ENCODE measurements at places on chromosomes 11 and 22.

DNA sequence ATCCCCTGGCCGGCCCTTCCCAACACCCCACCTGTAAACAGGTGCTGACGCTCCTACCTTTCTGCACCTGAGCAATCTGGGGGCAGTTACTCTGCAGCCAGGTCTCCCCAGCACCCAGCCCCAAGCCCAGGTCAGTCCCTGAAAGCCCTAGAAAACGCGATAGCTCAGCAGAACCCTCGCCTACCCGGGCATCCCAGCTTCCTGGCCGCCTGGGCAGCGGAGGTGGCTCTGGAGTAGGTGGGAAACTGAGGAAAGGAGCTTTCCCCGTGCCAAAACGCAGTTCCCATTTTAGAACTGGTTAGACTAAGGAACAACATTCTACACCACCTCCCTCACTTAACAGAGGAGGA lies 445 bp downstream of the SYTL2 start:
- DNase-seq, result no peak

DNA sequence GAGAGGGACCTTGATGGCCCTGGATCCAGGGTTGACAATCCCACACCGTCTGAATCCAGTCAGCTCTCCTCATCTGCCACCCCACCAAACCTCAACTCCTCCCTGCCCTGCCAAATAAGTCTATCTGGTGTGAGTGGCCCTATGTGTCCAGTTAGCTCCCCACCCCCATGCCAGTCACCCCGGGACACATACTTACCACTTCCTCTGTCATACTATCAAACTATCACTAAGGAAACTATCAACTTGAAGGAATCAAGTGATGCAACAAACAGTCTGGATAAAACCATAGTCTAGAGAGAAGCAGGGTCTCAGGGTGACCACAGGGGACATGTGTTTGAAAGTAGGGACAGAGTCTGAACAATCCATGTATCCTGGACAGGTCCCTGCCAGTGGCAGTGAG lies 13.2 kb upstream of the CSF2RB start:
- DNase-seq, result no peak

GRCh38 chr11:33211580-33211979 lies 45.6 kb upstream of the HIPK3 start:
- no peak for DNase-seq

DNA sequence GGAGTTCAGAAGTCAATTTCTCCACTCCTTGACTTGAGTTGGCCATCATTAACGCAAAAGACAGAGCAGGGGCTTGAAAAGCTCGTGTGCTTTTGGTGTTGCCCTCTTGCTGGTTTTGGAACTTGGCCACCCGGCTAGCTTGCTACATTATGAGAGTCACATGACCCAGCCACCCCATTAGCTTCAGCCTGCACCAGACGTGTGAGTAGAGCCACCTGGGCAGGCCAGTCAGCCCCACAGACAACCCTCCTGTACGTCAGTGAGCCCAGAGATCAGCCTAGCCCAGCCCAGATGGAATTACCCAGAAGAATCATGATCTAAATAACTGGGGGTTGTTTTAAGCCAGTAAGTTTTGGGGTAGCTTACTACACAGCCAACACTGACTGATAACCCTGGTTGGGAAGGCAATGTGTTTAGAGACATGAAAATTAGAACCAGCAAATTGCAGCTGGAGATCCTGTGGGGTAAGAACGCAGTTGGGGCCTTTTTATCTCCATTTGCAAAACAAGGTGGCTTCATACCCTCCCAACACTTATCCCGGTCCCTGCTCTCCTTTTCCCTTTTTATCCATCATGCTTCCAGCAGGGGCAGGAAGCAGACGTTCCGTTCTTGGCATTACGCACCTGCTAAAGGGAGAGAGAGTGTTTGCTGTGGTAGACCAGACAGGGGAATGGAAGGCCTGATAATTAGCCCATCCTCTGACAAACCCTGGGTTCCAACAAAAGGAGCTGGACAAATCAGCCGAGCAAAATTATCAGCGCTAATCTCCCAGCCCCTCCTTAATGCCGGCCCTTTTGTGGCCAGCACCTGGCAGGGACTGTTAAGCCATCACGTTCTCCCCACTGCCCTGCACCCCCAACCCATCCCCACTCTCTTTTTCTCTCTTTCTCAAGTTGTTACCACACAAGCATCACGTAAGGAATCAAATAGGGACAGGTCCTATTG lies 548.7 kb upstream of the CADM1 start:
- peak; percentile 84 for DNase-seq

- DNase-seq, result peak; percentile 52
Measured at GRCh38 chr11:60887556-60887955, 18.8 kb downstream of the PRPF19 start.

GRCh38 chr11:69657911-69658625 lies 17.1 kb downstream of the LTO1 start:
- no peak for DNase-seq

- no peak for DNase-seq
Measured at GRCh38 chr11:127340438-127340837, 339.9 kb upstream of the KIRREL3 start.

- no peak for DNase-seq
Measured at GRCh38 chr11:122874991-122875390, 7.6 kb upstream of the JHY start.

GRCh38 chr11:22479971-22480720 lies 142.0 kb downstream of the SLC17A6 start:
- DNase-seq, result no peak

DNA sequence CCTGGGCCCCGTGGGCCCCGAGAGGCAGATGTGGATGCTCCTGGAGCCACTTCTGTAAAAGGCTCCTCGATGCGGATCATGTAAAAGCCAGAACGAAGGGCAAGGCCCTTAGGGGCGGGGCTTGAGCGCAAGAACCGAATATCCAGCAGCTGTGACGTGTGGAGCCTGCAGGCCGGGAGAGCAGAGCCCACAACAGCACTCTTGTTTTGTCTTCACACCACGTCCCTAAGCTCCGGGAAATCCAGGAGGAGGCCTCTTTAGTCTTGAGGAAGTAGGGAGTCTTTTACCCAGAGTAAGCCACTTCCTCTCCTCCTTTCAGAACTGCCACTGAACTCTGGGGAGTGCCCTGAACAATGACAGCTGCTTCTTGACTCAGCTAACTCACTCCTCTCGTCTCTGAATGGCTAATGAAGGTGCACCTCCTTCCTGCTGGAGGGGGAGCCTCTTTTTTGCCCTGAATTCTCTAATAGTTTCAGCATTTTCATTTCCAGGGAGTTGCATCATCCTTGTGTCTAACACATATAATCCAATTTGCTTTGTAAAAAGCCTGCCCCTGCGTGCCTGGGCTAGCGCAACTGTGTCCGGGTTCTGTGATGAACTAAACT lies 12.5 kb downstream of the L3MBTL2 start:
- no peak for DNase-seq

DNA sequence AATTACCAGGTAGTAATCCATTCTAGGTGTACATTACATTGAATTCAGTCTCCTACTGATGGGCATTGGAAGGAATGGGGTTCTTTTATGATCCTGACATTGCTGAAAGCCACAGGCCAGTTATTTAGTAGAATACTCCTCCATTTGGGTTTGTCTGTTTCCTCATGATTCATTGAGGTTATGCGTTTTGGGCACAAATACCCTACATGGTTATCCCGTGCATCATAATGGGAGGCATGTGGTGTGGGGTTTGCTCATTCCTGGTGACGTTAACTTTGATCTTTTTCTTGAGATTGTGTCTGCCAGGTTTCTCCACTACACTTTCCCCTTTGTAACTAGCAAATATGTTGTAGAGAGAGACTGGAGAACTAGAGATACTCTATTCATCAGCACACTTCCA lies 5.5 kb downstream of the FOLR3 start:
- DNase-seq, result no peak

DNA sequence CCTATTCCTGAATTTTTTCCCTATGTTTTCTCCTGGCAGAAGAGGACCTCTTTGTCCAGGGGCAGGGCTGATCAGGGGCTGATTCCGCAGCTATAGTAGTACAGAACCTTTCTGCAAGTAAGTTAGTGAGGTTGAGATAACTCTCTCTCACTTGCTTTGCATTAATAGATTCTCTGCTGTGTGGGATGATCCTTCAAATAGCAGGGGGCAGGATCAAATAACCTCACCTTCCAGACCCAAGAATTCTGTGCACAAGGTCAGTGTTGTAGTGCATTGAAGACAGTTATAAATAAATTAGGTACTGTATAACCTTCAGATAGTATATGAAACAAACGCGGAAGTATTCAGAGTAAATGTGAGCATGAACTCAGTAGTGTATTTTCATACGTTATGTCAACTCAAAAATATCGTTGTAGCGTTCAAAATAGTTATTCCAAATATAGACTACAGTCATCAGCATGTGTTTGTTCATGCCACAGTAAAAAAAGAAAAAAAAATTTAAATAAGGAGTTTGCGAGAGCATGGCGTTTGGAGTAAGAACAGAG lies 278 bp downstream of the MMP26 start:
- DNase-seq, result no peak

DNA sequence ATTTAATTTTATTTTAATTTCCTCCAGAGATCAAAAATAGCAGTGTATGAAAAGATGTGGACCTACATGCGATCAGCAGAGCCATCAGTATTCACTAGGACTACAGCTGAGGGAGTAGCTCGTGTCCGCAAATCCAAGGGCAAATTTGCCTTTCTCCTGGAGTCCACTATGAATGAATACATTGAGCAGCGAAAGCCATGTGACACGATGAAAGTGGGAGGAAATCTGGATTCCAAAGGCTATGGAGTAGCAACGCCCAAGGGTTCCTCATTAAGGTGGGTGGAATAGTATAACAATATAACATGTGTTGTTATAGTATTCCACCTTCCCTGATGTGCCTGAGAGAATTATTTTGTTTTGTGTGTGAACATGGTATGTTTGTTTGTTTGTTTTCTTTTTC lies 88.3 kb downstream of the MSANTD4 start:
- DNase-seq, result no peak

- no peak for DNase-seq
Measured at GRCh38 chr11:130520271-130520671, 71.8 kb downstream of the ADAMTS15 start.

DNA sequence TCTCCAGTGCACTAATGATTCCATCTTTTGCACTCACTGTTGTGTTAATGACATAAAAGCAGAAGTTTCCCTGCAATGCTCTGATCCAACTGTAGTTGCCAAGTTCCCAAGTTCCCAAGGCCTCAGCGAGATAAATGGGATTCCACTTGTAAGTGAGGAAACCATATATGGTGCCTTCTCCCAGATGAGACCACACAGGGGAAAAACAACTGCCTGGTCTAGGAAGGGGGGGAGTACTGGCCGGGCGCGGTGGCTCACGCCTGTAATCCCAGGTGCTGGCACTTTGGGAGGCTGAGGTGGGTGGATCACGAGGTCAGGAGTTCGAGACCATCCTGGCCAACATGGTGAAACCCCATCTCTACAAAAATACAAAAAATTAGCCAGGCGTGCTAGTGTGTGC lies 23.3 kb upstream of the RELA start:
- DNase-seq, result no peak

- DNase-seq, result no peak
Measured at GRCh38 chr11:44734843-44735381, 8.2 kb downstream of the TSPAN18 start.

DNA sequence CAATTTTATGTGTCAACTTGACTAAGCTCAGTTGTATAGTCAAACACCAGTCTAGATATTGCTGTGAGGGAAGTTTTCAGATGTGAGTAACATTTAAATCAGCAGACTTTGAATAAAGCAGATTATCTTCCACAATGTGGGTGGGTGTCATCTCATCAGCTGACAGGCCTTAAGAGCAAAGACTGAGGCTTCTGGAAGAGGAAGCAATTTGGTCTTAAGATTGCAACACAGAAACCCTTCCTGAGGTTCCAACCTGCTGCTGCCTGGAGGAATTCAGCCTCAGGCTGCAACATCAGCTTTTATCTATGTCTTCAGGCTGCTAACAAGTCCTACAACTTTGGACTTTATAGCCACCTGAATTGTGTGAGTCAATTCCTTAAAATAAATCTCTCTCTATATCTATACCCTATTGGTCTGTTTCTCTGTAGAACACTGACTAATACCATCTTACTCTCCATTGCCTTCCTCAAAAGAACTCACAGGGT lies 277.2 kb upstream of the PLET1 start:
- no peak for DNase-seq

GRCh38 chr11:8779107-8779506 lies 96.5 kb downstream of the RPL27A start:
- DNase-seq, result no peak

DNA sequence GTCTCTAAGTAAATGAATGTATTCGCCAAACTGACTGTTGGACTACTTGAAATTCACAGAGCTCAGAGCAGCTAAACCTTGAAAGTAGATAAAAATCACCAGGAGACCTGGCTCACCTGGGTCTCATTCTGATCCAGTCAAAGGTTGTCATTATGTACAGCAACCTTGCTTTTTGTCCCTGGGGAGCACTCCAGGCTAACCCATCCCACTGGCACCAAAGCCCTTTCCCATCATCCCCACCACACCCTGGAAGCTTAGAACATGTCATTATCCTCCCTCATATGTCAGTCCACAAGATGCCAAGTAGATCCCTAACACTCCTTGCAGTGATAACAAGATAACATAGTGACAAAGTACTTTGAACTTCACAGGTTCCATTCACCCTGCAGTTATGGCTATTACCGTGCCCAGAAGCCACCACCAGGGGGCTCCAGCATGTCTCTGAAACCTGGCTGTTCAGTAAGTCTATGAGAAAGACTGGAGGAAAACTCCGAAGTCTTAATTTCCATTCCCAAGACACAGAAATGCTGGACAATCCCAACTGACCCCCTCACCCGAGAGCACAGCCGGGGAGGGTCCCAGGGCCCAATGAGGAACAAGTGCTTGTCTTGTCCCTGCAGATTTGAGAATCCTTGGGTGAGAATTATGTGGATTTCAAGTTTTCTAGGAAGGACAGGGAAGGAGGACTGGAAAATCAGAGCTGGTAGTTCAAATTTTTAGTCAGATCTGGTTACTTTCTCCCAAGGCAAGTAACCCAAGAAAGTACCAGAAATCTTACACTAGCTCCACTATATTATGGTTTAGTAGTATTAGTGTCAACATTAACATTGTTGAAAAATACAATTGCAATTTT lies 43.0 kb upstream of the USP47 start:
- peak; percentile 61 for DNase-seq

DNA sequence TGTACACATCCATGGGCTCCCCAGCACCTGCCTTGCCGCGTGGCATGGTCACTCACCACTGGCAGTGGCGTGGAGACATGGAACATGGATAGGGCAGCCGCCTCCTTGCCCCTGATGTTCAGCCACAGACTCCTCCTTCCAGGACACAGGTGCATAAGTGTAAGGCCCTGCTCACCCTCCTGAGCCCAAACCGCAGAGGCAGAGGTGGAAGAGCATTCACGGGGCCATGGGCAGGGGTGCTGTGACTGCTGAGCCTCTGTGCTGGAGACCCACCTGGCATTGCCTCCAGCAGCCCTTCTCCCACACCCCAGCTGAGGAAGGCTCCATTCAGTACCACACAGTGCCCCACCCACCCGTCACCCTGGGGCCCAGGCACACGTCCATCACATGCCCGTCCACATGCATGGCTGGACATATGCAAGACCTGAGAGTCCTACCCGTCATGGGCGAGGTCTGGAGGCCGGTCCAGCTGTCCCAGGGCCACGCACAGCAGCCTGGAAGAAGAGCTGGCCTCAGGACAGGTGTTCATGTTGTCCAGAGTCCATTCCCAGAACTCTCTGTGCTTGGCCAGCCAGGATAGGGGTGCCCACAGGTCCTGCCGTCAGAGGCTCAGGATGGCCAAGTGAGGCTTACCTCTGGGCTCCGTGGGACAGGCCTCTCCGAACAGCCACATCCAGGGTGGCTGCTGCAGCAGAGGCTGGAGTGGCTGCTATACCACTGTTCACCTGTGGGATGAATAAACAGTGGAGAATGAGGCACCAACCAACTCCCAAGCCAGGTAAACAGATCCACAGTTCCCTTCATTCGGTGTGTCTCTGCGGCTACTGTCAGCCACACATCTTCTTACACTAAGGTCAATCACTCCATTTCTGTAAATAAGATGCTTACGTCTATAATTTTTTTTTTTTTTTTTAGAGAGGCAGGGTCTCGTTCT lies 1.7 kb upstream of the TUBGCP6 start:
- no peak for DNase-seq

All from COR-L47 (cell line).